Activated CD8-positive, alpha-beta T cell treated with anti-CD3 and anti-CD28 coated beads for 36 hours (primary cell): ENCODE measurements at places on chromosomes 2 and 18. TPM values are rescaled to one million over a fixed set of nuclear protein-coding genes. Genes with fewer than 3 reads are reported as not detected.

The CD8B2 gene
- 3.9 TPM for total RNA-seq

DNA sequence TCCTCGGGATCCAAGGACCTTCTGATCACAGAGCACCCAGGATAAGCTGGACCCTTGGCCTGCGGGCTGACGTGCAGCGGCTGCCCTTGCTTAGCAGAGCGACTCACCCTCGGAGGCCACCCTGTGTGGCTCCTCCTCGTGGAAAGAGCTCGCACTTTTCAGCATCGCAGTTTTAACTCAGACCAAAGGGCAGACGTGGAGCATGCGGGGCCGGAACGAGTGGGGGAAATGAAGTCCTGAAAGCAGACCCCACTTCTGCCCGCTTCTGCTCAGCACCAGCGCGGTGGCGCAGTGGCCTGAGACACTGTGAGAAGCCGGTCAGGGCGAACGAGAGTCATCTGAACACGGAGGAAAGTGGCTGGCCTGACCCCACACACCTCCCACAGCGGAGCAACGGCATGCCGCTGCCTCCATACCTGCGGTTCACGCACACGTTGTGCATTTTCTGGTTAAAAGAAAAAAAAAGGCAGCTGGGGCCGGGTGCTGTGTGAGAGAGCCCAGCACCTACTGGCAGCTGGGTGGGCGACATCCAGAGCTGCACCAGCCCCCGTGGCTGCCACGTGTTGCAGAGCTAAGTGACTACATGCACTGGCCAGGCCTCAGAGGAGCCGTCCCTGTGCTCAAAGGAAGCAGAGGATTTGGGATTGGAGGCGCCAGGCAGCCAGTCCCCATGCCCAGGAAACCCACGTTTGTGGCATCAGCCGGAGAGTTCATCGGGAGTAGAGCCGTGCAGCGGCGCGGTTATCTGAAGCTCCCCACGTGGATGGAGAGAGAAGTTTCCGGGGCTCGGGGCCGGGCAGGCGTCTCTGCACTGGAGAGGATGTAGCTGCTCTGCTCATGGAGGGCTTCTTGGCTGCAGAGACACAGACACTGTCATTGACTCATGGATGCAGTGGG lies 89.7 kb downstream of the USP40 start:
- no peak for DNase-seq

The ANKRD29 gene
- total RNA-seq: not detected

The ECEL1 gene
- total RNA-seq: 0.72 TPM

GRCh38 chr2:160433466-160434140 lies 60.0 kb downstream of the RBMS1 start:
- no peak for DNase-seq

DNA sequence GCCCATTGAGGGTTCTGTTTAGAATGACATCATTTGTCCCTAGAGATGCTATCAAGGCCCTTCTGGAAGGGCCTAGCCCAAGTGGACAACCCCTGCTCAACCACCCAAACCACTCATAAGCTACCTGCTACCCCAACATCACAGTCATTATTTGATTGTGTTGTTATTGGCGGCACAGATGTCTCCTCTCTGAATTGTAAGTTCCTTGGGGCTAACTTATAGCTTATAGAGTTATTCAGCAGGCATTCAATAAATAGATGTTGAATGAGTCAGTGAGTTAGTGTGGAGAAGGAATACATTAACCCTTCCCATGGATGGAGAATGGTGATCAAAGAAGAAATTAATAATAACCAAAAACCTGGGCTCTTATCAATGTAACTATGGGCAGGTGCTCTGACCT lies 80.0 kb downstream of the ACAA2 start:
- no peak for DNase-seq

- no peak for DNase-seq
These were observed 75.8 kb downstream of the LNPK start for GRCh38 chr2:175926272-175926671.

- no peak for DNase-seq
These were observed 34.7 kb upstream of the SNTG2 start for GRCh38 chr2:915979-916378.

- DNase-seq: no peak
These were observed 24.0 kb downstream of the ZNF385B start for GRCh38 chr2:179837408-179837807.

DNA sequence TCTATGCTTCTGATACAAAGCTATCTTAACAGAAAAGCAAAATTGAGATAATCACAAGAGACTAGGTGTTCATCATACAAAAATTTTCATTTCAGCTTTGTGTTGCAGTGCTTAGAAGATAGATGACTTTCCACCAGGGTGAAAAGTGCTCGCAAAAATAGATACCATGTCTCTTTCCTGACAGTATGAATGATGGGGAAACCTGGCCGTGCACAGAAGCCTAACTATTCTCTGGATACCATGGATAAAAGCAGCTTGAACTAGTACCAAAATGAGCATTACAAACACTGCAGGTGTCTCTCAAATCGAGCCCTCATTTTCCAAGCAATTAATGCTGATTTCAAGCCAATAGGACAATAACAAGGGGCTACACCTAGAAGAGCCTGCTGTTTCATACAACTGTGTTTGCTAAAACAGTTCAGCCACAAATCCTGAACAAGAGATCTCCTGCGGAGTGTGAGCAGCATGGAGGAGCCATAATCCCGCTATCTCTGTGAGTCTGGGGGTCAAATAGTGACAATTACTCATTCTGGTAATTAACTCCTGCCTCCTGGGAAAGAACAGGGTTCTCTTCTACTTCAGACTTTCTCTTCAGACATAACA lies 507.6 kb downstream of the PID1 start:
- DNase-seq: no peak

GRCh38 chr2:239762655-239763269 lies 262.4 kb downstream of the NDUFA10 start:
- DNase-seq: no peak

The COBLL1 gene
- total RNA-seq: 0.68 TPM

- no peak for DNase-seq
These were observed 536.9 kb upstream of the CHAC2 start for GRCh38 chr2:53230691-53231090.

The GALNT5 gene
- not detected for total RNA-seq

DNA sequence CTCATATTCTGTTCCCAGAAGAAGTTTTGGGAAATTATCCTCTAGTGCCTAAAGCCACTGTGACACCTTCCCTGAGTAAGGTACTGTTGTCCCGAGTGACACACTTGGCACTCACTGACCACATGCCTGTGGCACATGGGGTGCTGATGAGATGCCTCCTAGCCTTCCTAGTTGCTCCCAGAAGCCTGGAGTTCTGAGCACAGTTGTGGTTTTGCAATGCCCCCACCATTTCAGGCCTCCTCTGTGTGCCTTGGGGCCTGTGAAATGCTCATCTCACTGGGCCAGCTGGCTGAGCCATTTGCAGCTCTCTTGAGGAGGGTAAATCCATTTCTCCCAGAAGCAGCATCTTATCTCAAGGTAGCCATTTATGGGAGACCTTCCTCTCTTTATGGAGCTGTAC lies 91.8 kb downstream of the DGKD start:
- no peak for DNase-seq

GRCh38 chr18:70431203-70431624 lies 142.4 kb downstream of the SOCS6 start:
- no peak for DNase-seq

The SLC23A3 gene
- total RNA-seq: 1.1 TPM

The GTF2A1L gene
- not detected for total RNA-seq

DNA sequence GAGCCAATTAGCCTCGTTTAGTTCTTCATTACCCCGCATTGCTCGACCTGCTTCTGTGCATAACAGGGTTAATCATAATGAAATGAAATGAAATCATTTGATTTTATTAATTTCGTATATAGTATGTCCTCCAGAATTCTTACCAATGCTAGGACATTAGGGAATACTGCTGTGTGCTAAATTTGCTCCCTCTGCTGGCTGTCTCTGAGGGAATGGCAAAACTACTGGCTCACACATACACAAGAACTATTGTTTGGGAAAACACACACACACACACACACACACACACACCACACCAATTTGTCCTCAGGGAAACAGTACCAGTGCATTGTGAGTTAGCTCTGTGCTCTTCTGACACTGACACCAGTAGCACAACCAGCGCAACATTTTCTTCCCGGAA lies 273.3 kb upstream of the TCF4 start:
- DNase-seq: no peak

- DNase-seq: no peak
These were observed 545.3 kb downstream of the TSN start for GRCh38 chr2:122300758-122301157.

The FBXO41 gene
- total RNA-seq: 42.0 TPM

GRCh38 chr2:181051861-181052522 lies 71.6 kb downstream of the UBE2E3 start:
- no peak for DNase-seq

DNA sequence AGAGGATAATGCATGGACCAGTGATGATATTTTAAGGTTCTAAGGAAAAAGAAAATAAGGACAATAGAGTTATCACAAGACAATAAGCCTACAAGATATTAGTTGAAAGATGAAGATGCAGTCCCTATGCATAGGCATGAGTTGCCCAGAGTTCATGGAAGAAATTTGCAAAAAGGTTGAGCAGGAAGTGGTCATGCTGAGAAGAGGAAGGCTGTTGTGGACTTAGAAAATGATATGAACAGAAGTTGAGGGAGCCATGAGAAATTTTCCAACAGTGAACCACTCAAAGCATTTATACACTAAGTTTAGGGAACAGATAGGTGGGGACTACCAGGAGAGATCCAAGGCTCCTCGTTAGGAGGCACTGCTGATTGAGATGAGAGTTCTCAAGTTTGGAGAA lies 3.5 kb downstream of the OSBPL6 start:
- DNase-seq: no peak

- no peak for DNase-seq
These were observed 15.8 kb downstream of the INO80C start for GRCh38 chr18:35481960-35482366.

The TNFRSF11A gene
- total RNA-seq: 8.0 TPM

DNA sequence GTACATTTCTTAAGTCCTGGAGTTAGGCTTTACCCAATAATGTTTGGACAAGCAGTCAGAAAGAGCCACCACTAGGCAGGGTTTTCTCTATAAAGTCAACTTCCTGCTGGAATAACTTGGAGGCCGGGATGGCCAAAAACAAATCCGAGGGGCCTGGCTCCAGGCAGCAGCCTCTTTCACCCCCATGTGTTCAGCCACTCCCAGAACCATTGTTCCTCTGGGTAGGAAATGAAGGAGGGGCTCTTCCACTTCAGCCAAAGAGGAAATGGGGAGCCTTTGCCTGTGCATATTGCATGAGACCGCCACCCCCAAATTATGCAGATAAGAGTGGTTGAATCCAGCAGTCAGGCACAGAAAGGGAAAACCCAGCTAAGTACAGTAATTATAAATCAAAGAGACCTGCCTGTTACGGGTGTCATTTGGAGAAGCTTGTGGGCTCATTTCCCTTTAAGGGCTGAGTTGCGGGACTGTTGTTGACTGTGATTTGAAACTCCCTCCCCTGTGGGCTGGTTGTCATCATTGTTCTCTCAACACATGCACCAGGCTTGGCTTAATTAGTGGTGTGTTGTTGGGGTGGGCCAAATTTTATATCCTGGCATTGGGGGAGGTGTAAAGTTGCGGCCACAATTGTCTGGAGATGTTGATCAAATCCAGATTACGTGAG lies 212.8 kb upstream of the SOX11 start:
- DNase-seq: peak; percentile 2

GRCh38 chr18:65990944-65991708 lies 240.3 kb downstream of the CDH7 start:
- no peak for DNase-seq

DNA sequence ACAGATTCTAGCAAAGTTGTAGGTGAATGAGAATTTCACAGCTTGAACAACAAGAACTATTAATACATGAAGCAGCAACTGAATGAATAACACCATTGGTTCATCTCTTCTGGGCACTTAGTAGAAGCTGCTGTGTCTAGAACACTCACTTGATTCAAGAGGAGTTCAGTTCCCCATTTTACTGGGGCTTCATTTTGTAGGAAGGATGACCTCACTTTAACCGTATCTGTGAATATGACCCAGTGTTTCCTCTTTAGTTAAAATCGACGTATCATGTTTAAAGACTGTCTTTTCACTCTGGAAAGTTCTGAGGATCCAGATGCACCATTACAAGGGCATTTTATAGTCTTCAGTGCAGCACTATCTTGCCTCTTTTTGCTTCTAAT lies 47.8 kb downstream of the LRRTM1 start:
- no peak for DNase-seq

DNA sequence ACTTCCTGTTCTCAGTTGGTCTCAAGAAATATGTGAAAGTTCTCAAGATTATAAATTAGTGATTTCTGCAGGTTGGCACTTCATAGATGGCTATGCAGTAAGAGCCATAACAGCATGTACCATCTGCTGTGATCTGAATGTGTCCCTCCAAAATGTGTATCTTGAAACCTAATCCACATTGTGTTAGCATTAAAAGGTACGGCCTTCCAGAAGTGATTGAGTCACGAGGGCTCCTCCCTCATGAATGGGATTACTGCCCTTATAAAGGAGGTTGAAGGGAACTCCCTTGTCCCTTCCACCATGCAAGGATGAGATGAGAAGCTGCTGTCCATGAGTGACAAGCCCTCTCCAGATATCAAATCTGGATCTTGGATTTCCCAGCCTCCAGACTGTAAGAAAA lies 45.0 kb downstream of the METTL4 start:
- no peak for DNase-seq

The CXCR1 gene
- total RNA-seq: not detected

DNA sequence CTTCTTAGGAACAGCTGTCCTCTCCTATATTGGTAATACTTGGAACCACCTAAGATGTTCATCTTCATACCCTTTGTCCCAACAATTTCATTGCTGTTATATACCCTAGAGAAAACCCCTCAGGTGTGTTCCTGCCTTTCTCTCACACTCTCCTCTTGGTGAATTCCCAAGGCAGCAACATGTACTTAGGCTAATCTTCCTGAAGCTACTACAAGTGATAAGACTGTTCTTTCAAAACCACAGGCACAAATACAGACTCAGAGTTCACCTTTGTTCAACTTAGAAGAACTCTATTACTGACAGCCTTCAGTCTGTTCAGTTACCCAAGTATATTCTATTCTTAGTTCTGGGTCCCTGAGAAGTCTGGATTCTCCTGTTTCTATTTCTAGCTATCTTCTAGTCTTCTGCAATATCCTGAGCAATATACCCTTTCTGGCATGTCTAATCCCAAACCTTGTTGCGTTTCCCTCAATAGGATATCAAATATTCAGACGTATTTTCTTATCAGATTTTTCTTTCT lies 247.7 kb upstream of the STON1 start:
- no peak for DNase-seq

- DNase-seq: no peak
These were observed 20.1 kb upstream of the SELENOI start for GRCh38 chr2:26325851-26326250.

GRCh38 chr2:75822336-75822735 lies 111.6 kb upstream of the GCFC2 start:
- DNase-seq: no peak

The TSGA10 gene
- total RNA-seq: 8.6 TPM
